ENCODE measurements at places on chromosomes 12 and 14. TPM values are rescaled to one million over a fixed set of nuclear protein-coding genes. Genes with fewer than 3 reads are reported as not detected.

DNA sequence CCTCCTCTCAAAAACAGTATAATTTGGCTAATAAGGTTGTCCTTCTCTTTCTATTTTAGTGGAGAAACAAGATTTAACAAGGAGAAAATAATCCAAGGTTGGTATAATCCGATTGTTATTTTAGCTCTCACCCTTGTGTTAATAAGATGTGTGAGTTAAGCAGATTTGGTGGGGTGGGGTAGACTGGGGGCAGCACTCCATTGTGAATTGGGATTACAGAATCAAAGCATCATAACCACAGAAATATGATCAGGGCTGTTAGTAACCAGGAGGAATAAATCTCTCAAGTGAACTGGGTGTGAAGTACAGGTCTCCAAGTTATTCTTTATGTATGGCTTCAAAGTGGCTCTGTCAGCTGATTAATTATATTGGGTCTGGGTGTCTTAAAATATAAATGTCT, 10.2 kb downstream of the TIGAR start:
- H3K27ac ChIP-seq: no peak overlapping the region

- no peaks in the 10 kb centered on the region for H3K27me3 ChIP-seq
- no peak overlapping the region for H3K27ac ChIP-seq
Measured at GRCh38 chr12:10358131-10358530, 31.7 kb downstream of the KLRK1 start.

DNA sequence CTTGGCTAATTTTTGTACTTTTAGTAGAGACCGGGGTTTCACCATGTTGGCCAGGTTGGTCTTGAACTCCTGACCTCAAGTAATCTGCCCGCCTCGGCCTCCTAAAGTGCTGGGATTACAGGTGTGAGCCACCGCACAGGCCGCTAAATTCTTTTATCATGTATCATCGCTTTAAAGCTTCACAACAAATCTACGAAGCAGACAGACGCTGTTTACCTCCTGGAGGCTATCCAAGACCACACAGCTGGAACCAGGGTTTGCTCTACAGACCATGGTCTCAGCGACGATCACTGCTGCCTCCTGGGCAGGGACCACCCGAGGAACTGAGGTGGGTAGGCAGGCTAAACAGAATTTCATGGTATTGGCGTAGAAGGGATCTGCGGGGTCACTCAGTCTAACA, 27.2 kb downstream of the KRT80 start:
- no peaks in the 10 kb centered on the region for H3K4me1 ChIP-seq
- DNase-seq: peak; percentile 39
- no peak overlapping the region for H3K4me3 ChIP-seq
- no peaks in the 10 kb centered on the region for H3K27me3 ChIP-seq
- no peaks in the 10 kb centered on the region for H3K36me3 ChIP-seq

- H3K4me1 ChIP-seq: peaks cover 1% of the 10 kb centered on the region
- H3K27me3 ChIP-seq: no peaks in the 10 kb centered on the region
- no peaks in the 10 kb centered on the region for H3K36me3 ChIP-seq
- DNase-seq: no peak
- no peak overlapping the region for H3K27ac ChIP-seq
- no peak overlapping the region for H3K4me3 ChIP-seq
Measured at GRCh38 chr14:30884901-30885300, 10.5 kb downstream of the COCH start.

- H3K27me3 ChIP-seq: no peaks in the 10 kb centered on the region
- no peaks in the 10 kb centered on the region for H3K36me3 ChIP-seq
- H3K27ac ChIP-seq: no peak overlapping the region
Measured at GRCh38 chr14:96058576-96059200, 19.5 kb downstream of the C14orf132 start.

- peak; percentile 89 for DNase-seq
- H3K4me3 ChIP-seq: no peak overlapping the region
- no peak overlapping the region for H3K27ac ChIP-seq
- H3K27me3 ChIP-seq: peaks cover 4% of the 10 kb centered on the region
- no peaks in the 10 kb centered on the region for H3K4me1 ChIP-seq
- H3K36me3 ChIP-seq: no peaks in the 10 kb centered on the region
Measured at GRCh38 chr12:11486623-11487444, 91.5 kb upstream of the PRB2 start.

DNA sequence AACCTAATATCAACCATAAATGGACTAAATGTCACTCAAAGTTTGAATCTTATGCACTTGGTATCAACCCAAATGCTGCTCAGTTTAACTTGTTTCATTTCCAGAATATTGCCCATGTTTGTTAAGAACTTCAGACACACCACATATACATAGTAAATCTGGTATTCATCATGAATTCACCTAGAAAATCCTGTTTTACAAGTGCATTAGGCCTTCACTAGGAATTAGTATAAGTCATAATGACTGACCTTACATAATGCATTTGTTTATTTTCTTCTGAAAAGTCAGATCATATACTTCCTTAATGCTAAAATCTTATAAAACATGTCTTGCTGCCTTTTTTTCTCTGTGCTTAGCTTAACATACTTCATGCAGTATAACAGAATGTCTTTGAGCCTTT, 66.1 kb downstream of the ABCD2 start:
- no peak overlapping the region for H3K4me3 ChIP-seq
- H3K36me3 ChIP-seq: no peaks in the 10 kb centered on the region
- no peaks in the 10 kb centered on the region for H3K27me3 ChIP-seq
- no peak overlapping the region for H3K27ac ChIP-seq
- H3K4me1 ChIP-seq: no peaks in the 10 kb centered on the region

- peaks cover 3% of the 10 kb centered on the region for H3K27me3 ChIP-seq
- H3K27ac ChIP-seq: no peak overlapping the region
- H3K4me3 ChIP-seq: no peak overlapping the region
- H3K4me1 ChIP-seq: no peaks in the 10 kb centered on the region
- no peaks in the 10 kb centered on the region for H3K36me3 ChIP-seq
Measured at GRCh38 chr14:102916347-102917055, 6.0 kb upstream of the AMN start.

- no peak for DNase-seq
- H3K36me3 ChIP-seq: no peaks in the 10 kb centered on the region
- H3K4me1 ChIP-seq: peaks cover 39% of the 10 kb centered on the region
- H3K27ac ChIP-seq: peak overlapping the region; percentile 71
- no peak overlapping the region for H3K4me3 ChIP-seq
Measured at GRCh38 chr12:53493610-53494391, 5.5 kb downstream of the MAP3K12 start.

- no peak overlapping the region for H3K4me3 ChIP-seq
- H3K27me3 ChIP-seq: no peaks in the 10 kb centered on the region
- no peaks in the 10 kb centered on the region for H3K36me3 ChIP-seq
- peaks cover 37% of the 10 kb centered on the region for H3K4me1 ChIP-seq
- peak; percentile 81 for DNase-seq
Measured at GRCh38 chr12:5480218-5480937, 48.5 kb downstream of the NTF3 start.

GRCh38 chr14:33837943-33838683, 112.8 kb downstream of the EGLN3 start:
- no peaks in the 10 kb centered on the region for H3K27me3 ChIP-seq
- H3K36me3 ChIP-seq: no peaks in the 10 kb centered on the region

- H3K36me3 ChIP-seq: no peaks in the 10 kb centered on the region
- no peak overlapping the region for H3K4me3 ChIP-seq
- no peaks in the 10 kb centered on the region for H3K27me3 ChIP-seq
- no peak overlapping the region for H3K27ac ChIP-seq
- DNase-seq: peak; percentile 77
Measured at GRCh38 chr12:82414044-82414443, 55.7 kb downstream of the METTL25 start.

CHFR gene
- total RNA-seq: 44.4 TPM

EPYC gene
- total RNA-seq: 0.31 TPM

SLC6A13 gene
- total RNA-seq: 1.1 TPM

TGM1 gene
- 8.8 TPM for total RNA-seq

Data from lung (tissue), 17 donors.